ENCODE measurements at places on chromosomes 1 and 21.

DNA sequence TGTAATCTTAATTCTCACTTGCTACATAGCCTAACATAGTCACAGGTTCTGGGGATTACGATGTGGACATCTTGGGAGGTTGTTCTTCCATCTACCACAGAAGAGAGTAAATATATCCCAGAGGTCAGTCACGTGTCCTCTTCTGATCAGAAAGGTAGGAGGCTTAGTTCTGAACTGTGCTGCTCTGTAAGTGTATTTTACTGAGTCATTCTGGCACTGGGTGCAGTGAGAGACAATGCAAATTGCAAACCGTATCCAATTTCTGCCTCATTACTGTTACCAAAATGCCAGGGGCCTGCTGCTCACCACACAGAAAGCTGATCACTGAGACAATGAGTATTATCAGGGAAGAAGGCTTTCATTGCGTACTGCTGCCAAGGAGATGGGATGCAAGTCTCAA, 104.0 kb downstream of the GABPA start:
- no peak for DNase-seq
- no peak overlapping the region for H3K27ac ChIP-seq
- H3K36me3 ChIP-seq = no peaks in the 10 kb centered on the region

GRCh38 chr1:173190101-173190936, 16.8 kb downstream of the TNFSF4 start:
- no peaks in the 10 kb centered on the region for H3K36me3 ChIP-seq
- peak; percentile 83 for DNase-seq
- H3K4me1 ChIP-seq = peaks cover 14% of the 10 kb centered on the region
- H3K27ac ChIP-seq = peak overlapping the region; percentile 79

DNA sequence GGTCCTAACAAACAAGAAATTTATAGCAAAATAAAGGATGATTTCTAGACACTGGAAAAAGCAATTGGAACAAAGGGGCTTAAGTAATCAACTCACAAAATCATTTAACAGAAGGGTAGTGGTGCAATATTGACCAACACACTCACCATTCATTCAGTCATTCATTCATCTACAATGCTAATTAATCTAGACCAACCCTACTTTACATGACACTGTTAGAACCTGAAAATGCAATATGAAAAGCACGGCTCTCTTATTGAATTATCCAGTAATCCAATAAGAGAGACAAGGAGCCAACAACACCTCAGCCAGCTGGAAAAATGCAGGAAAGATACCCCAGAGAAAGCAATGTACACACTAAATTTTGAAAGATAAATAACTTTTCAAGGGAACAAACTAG, 310.8 kb upstream of the NR5A2 start:
- no peaks in the 10 kb centered on the region for H3K4me1 ChIP-seq
- H3K36me3 ChIP-seq = no peaks in the 10 kb centered on the region
- no peak overlapping the region for H3K4me3 ChIP-seq
- no peak overlapping the region for H3K27ac ChIP-seq
- DNase-seq = no peak

DNA sequence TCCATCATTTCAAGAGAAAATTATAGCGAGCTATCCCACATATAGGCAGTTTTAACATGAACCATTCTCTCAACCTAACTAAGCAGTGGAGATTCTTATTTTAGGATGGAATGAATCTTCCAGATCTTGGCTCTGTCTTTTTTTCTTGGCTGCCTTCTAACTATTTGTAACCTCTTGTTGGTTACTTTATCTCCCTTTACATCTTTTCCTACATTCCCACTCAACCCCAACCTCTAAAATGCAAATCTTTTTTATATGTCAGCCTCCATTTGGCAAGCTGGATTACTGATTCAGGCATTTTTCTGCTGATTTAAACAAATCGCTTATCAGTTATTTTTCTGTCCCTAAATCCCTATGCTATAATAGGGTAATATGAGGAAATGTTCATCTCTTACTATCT, 46.9 kb upstream of the LHX8 start:
- H3K27me3 ChIP-seq = no peaks in the 10 kb centered on the region
- H3K36me3 ChIP-seq = no peaks in the 10 kb centered on the region
- H3K4me3 ChIP-seq = no peak overlapping the region
- no peak overlapping the region for H3K27ac ChIP-seq
- H3K4me1 ChIP-seq = no peaks in the 10 kb centered on the region
- DNase-seq = no peak

DNA sequence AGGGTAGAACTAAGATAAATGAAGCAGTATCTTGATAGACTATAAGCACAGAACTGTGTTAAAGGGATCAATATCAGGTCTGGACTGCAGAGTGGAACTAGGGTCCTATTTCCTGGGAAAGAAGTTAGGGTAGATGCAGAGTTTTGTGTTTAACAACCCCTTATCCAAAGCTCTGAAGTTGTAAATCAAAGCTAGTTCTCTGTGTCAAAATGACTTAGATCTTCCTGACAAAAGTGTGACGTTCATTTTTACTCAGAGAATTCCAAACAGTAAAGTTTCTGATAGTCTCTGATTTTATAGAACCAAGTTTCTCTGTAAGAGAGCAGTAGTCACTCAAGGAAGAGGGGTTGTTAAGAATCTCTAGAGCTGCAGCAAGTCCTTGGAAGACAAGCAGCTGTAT, 8.3 kb downstream of the NUCKS1 start:
- no peaks in the 10 kb centered on the region for H3K27me3 ChIP-seq
- no peak overlapping the region for H3K4me3 ChIP-seq
- DNase-seq = no peak
- H3K27ac ChIP-seq = no peak overlapping the region
- no peaks in the 10 kb centered on the region for H3K36me3 ChIP-seq

- DNase-seq = no peak
- H3K27me3 ChIP-seq = no peaks in the 10 kb centered on the region
- no peaks in the 10 kb centered on the region for H3K36me3 ChIP-seq
- no peak overlapping the region for H3K4me3 ChIP-seq
Observed at GRCh38 chr1:82903626-82904025, 1095.3 kb downstream of the TTLL7 start.

- no peaks in the 10 kb centered on the region for H3K4me1 ChIP-seq
- no peaks in the 10 kb centered on the region for H3K36me3 ChIP-seq
- no peak for DNase-seq
- H3K27me3 ChIP-seq = no peaks in the 10 kb centered on the region
- H3K27ac ChIP-seq = no peak overlapping the region
Observed at GRCh38 chr1:82503822-82504221, 703.1 kb downstream of the ADGRL2 start.

Data from pancreas (tissue), 10 donors.